CD4-positive, alpha-beta T cell treated with Interleukin-12 subunit alpha and Interleukin-12 subunit beta, for 1 hour (primary cell): ENCODE measurements at places on chromosomes 4 and X.

DNA sequence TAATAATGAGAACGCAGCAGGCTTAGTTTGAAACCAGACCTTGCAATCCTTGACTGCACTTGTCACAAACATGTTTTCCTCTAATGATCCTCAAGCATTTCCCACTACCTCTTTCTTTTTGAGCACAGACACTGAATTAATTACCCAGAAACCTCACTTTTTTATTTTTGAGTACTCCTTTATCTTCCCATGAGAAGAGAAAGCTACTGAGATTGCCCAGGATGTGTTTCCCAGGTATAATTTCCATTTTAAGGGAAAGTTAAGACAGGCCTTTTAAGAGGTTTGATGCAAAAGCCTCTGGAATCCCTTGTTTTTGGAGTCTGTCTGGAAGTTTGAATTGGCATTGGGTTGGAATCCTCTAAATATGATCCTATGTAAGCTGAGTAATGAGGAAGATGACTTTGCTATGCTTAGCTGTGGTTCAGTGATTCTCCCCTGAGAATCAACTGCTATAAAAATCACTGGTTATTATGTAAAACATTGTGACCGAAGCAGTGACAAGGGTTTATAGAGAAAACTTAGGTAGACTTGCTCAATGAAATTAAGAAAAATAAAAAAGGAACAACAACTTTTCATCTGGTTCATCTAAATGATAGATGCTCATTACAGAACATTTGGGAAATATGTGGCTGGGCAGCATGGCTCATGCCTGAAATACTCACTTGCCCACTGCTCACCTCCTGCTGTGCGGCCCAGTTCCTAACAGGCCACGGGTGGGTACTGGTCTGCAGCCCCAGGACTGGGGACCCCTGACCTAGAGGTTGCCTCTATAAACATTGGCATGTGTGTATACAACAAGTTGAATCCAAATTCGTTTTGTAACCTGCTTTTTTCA, 10.8 kb upstream of the RHOH start:
- DNase-seq = no peak

DNA sequence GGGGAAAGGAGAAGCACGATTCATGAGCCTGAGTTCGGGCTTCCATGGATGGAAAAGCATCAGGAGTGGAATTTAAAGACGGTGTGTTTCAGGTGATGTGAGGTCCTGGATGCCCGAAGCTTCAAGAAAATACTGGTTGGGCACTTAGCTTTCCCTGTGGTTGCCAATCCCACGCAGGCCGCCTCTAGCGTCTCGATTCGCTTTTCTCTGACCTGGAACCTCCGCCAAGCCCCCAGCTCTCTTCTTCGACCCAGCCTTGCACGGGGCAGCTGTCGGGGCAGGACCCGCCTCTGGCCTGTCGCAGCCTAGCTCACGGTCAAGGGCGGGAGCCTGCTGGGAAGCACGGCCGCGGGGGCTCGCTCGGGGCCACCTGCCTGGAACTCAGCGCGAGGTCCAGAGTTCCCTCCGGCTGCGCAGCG, 308 bp upstream of the TLR2 start:
- DNase-seq = no peak

GRCh38 chr4:93199492-93199891, 629.1 kb upstream of the ATOH1 start:
- no peak for DNase-seq

GRCh38 chr4:101348367-101348827, 1.1 kb upstream of the PPP3CA start:
- no peak for DNase-seq

DNA sequence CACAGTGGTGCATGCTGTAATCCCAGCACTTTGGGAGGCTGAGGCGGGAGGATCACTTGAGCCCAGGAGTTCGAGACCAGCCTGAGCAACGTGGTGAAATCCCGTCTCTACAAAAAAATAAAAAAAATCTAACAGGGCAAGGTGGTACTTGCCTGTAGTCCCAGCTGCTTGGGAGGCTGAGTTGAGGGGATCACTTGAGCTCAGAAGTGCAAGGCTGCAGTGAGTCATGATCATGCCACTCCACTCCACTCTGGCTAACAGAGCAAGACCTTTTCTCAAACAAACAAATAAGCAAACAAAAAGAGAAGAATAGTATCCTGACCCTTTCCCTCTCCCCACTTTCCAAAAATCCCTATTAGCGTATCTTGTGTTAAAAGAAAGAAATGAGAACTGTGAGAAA, 52.7 kb downstream of the NPY1R start:
- no peak for DNase-seq

GRCh38 chr4:80069837-80070731, 2.9 kb downstream of the ANTXR2 start:
- peak; percentile 10 for DNase-seq

- no peak for DNase-seq
Measured at GRCh38 chr4:166195101-166195500, 322.1 kb downstream of the TLL1 start.

GRCh38 chrX:18616688-18617406, 55.1 kb downstream of the RS1 start:
- no peak for DNase-seq

DNA sequence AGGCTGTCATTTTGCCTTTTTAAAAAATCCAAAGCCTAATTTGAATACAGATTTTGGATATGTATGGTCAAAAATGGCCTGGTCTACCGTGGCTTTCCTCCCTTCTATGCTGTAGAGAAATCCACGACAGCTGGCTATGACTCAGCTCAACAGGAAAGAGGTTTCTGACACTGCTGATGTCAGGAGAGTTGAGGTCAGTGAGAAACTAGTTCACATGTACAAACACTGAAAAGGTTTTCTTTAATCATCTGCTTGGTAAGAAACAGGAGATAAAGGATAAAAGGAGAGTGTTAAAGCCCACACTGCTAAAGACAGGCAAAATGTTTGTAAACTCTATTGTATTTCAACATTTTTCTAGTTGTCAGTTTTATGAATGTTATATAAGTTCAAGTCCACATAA, 113.9 kb downstream of the NYX start:
- DNase-seq = peak; percentile 58

DNA sequence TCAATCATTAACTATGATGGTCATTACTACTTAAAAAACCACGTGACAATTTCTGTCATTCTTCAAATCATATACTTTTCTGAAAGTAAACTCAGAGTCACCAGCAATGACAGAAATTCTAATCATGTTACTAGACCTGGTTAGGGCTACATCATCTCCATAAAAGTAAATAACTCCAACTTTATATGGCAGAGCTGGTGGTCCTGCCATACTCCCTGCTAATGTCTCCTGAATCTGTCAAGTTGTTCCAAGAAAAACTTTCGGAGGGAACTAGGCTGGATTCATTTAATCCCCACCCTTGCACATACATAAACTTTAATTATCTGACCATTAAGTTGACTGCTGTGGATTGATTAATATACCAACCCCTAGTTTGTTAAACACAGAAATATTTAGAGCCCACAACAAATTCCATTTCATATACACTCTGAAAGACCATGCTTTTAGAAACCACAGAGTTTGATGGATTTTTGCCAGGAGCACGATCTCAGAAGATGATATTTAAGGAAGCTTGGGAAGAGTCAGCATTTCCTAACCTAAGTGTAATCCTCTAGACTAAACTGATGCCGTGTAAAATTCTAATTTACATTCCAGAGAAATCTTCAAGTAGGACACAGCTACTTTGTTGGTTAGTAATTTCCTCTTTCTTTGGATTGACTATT, 577.0 kb downstream of the FAT4 start:
- no peak for DNase-seq

GRCh38 chr4:143616771-143617170, 83.7 kb downstream of the FREM3 start:
- DNase-seq = no peak

- peak; percentile 39 for DNase-seq
Measured at GRCh38 chr4:183722731-183723560, 63.9 kb downstream of the TRAPPC11 start.

- no peak for DNase-seq
Measured at GRCh38 chr4:123468479-123469031, 72.0 kb downstream of the SPRY1 start.

GRCh38 chr4:47031011-47031678, at the start of gene GABRB1:
TSS of gene GABRB1 (plus strand) at chr4:47031567.
- DNase-seq = peak; percentile 16

DNA sequence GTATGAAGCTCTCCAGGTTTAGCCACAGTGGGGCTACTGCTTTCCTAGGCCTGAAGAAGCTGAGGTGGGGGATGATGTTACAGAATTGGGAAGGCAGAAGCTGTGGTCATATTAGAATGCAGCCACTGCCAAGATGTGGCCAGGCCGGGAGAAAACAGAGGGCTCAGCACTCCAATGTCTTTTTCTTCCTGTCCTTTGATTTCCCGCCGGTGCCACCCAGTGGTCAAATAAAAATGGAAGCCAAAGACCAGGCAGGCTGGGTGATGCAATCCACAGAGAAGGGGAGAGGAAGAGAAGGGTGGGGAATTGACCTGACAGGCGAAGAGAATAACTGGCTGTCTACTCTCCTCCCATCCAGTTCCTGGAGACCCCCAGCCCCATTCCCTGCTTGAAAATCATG, 94.9 kb upstream of the SHISA3 start:
- DNase-seq = no peak

DNA sequence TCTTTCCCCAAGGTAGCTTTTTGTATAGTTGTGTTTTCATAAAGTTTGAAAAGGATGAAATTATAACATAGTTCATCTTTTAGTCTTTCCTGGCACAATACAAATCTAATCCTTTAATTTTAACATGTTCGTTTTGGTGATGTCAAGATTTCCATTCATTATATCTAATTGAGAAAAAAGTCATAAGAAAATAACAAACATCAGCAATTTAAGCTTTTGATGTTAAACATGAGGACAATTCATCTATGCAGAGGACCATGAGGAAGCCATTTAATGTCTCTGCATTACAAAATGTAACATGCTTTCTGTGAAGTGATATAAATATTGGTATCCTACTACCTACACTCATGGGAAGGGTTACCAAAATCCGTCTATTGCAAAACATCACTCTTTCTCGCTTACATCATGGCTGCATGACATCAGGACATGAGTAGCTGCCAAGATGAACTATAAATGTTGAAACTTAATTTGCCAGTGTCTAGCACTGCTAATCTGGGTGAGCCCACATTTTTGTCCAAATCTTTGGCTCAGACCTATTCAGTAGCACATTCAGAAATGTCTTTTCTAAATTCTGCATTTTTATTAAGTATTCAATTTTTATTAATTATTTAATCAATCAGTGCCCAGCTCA, 9.5 kb downstream of the EPGN start:
- DNase-seq = no peak

- DNase-seq = no peak
Measured at GRCh38 chr4:61555789-61556188, 355.7 kb downstream of the ADGRL3 start.

DNA sequence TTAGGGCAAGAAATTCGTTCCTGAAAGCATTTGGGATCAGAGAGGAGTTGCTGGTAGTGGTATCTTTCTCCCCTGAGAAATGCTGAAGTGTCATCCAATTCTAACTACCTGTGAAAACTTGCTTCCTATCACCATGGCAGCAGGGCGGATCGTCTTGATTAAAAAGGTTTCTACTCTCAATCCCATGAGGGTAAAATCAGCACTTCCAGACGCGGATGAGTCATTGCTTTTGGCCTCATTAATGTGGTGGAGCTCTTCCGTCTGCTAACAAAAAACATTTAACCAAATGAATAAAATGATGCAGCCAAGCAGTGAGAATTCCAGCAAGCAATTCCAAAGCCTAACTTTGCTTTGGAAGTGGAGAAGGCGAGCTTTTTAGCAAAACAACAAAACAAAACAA, 325.6 kb downstream of the CAMK2D start:
- no peak for DNase-seq

GRCh38 chr4:186852964-186853391, 129.3 kb upstream of the FAT1 start:
- DNase-seq = no peak
